ENCODE measurements at places on chromosomes 7 and 10.
A peak's percentile ranks its signal among the peaks of the same experiment; 100 is the strongest.

DNA sequence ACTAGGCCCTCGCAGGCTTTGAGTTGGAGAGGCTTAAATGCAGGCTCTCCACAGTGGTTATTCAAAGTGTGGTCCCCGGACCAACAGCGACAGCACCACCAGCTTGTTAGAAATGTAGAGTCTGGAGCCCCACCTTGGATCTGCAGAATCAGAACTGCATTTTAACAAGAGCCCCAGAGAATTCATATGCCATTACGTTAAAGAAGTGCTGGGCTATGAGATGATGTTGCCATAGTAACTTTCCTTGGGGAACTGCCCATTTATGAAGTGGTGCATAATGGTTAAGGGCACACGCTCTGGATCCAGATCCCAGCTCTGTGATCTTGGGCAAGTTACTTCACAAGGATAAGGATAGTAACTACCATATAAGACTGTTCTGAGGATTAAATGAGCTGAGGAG, 48.9 kb downstream of the ZCCHC24 start:
- DNase-seq, result no peak

GRCh38 chr10:99276848-99277486, 41.3 kb upstream of the HPSE2 start:
- DNase-seq, result no peak

- peak; percentile 48 for DNase-seq
These were observed 938 bp upstream of the CADPS2 start for GRCh38 chr7:122887198-122887597.

GRCh38 chr10:60816628-60817397, 38.5 kb downstream of the CDK1 start:
- DNase-seq, result peak; percentile 77

GRCh38 chr7:77532247-77532646, 4.8 kb upstream of the PTPN12 start:
- no peak for DNase-seq

GRCh38 chr10:51709324-51709972, 10.1 kb upstream of the CSTF2T start:
- no peak for DNase-seq

- DNase-seq, result no peak
These were observed 229.0 kb downstream of the STK31 start for GRCh38 chr7:23938937-23939552.

DNA sequence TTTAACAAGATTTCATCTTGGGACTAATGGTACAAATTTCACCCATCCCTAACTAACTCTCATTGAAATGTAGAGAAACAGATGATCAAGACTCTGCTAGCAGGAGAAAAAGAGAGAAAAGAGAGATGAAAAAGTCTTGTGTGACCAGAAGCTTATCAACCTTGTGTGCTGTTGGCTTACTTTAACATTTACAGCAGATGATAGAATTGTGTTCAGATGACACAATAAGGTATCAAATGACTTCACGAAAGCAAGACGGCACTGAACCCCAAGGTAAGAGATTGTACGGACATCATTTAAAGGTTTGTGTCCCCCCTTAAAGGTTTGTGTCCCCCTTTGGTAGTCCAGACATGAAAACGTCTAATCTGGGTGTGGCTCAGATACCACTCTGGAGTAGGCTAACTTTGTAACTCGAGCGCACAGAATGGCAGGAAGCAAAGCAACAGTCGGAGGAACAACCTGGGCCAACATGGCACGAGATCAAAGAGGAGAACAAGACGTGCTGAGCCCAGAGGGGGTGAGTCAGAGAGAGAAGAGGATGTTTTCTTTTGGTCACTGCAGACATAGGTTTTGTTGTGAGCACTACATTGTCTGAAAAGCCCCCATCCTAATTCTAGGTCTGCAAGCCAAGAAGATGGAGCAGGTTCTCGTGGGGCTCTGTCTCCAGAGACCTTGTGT, 10.4 kb upstream of the LMBR1 start:
- peak; percentile 66 for DNase-seq

- no peak for DNase-seq
These were observed 8.5 kb downstream of the PWWP2B start for GRCh38 chr10:132405463-132405991.

All from pulmonary artery endothelial cell (primary cell).